ENCODE measurements at places on chromosomes 5 and 9.

DNA sequence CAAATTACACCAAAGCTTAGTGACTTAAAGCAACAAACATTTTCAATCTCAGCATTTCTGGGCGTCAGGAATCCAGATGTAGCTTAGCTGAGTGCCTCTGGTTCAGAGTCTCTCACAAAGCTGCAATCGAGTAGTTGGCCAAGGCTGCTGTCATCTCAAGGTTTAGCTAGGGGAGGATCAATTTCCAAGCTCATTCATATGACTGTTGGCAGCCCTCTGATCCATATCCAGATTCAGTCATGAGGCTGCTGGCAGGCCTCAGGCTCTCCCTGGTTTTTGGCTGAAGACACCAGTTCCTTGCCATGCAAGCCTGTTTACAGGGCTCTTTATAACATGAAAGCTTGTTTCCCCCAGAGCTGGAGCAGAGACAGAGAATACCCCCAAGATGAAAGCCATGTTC, 419.5 kb upstream of the TLE4 start:
- DNase-seq = no peak

GRCh38 chr5:149410721-149411432, 31.8 kb upstream of the IL17B start:
- no peak for DNase-seq

DNA sequence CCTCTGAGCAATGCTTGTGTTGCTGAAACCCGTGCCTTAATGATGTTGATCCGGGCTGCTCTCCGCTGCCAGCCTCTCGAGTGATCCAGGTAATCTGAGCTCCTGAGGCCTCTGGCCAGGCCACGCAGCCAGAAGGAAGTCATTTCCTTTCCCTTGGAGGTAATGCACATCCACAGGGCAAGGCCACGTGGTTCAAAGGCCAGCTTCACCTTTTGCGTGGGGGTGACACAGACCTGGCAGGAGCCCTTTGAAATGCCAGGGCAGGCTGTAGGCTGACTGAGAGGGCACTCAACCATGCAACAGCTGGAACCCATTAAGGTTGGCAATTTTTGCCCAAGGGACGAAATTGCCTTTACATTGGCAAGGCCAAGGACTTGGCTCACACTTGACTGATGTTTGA, 80.4 kb downstream of the LIX1 start:
- no peak for DNase-seq

- DNase-seq = no peak
Observed at GRCh38 chr9:110986529-110986928, 51.7 kb downstream of the LPAR1 start.

DNA sequence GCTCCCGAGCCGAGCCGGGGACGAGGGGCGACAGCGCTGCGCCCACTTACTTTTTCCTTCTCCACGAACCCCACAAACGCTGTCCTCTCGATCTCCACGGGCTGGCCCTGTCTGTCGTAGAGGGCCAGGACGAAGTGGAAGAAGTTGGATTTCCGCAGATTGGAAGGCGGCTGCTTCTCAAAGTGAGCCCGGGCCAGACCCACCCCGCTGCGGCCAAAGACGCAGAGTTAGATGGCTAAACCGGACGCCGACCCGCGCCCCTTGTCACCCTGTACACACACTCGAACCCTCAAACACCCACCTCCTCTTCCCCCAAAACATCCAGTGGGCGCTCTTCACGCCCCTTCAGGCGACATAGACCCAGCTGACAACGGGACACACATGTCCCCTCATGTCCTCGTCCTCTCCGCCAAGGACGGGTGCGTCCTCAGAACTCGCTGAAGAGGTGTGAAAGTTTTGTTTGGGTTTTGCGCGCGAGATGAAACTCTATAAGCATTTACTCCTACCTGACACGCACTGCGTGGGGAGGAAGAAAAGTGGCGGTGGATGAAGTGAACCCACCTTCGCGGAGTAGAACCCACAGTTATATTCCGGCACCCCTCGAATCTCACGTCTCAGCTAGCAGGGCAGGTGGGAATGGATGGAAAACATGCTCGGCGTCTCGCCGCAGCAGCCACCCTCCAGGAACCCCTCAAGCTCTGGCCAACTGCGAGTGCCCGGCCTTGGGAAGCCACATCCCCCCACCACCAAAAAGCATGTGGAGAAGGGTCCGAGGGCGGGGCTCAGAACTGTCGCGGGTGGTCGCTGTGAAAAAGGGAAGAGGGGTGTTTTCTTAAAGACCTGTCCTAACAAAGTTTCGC, 2.6 kb downstream of the EBF1 start:
- no peak for DNase-seq

GRCh38 chr5:73230264-73231245, 57.6 kb downstream of the TMEM174 start:
- DNase-seq = no peak

GRCh38 chr9:131145245-131145644, 19.9 kb downstream of the NUP214 start:
- DNase-seq = no peak

DNA sequence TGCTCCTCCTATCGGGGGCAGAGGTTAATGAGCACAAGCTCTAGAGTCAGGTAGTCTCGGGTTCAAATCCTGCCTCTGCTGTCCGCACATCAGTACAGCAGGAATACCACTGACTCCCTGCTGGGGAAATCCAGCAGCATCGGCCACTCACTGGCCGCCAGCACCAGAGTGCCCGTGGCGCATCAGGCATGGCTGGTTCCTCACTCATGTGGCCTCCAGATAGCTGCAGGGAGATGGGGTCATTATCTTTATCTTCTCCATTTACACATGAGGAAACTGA, 137.6 kb upstream of the COL5A1 start:
- no peak for DNase-seq

- DNase-seq = no peak
Observed at GRCh38 chr5:178496642-178497041, 93.6 kb downstream of the COL23A1 start.

GRCh38 chr5:60437308-60437707, 262.7 kb downstream of the DEPDC1B start:
- DNase-seq = no peak

- DNase-seq = no peak
Observed at GRCh38 chr9:34580358-34580757, 9.2 kb downstream of the CNTFR start.

GRCh38 chr5:174446988-174447387, 277.4 kb upstream of the MSX2 start:
- DNase-seq = no peak

DNA sequence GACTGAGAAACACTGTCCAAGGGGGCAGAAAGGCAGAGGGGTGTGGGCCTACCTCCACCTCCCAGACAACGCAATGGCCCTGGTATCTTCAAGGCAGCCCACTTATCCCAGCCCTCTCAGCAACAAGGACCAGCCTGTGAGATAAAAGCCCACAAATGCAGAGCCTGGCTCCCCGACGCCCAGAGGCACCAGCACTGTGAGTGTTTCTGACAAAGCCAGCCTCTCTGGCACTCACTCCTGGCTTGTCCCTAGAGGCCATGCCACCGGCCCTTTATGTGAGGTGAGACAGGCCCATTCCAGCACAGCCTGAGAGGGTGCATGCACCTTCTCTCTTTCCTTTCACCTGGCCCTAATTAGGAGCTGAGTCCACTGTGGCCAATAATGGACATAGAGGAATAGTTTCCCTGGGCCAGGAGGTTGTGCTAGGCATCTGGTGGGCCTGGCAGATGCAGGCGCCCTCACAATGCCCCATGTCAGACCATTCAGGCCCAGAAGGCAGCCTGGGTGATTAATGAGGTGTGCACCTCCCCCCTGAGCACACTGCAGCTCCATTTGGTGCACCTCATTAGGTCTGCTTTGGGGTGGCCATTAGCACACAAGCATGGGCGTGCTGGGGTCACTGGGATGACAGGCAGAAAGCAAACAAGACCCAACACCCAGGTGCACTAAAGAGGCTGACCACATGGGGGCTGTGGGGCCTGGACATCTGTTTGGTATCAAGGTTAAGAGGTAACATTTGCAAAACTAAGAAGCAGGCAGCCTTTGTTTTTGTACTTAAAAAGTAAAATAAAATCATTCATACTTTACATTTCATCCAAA, 176.0 kb downstream of the MED10 start:
- no peak for DNase-seq

DNA sequence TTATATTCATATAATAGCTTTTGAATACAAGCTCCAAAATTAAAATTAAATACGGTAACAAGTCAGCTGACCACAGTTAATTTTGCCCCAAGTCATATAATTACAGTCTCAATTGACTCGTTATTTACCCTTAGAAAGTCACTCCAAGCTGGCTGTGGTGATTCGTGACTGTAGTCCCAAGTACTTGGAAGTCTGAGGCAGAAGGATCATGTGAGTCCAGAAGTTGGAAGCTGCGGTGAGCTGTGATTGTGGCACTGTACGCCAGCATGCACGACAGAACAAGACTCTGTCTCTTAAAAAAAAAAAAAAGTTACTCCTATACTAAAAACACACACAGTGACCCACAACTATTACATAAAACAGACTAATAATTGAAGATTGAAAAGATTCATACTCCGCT, 31.6 kb upstream of the DTWD2 start:
- DNase-seq = no peak

DNA sequence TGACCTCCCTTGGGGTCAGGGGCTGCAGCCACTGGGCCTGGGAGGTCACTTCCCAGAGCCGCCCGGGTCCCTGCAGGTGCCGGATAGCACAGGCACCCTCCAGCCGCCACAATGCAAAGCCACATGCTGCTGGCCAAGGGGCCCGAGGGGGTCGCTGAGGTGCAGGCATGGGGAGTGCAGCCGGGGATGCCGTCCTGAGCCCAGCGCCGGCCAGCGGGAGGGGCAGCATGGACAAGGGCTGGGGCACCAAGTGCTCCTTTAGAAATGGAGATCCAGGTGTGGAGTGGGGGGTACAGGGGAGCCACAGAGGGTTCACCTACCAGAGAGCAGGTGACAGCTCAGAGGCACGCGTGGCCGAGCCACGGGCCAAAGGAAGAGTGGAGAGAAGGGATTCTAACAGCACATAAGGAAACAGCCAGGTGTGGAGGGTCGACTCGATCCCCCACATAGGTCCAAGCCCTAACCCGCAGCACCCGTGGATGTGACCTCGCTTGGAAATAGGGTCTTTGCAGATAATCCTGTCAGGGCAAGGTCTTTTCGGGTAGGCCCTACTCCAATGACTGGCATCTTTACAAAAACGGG, 24.7 kb downstream of the ZDHHC11B start:
- no peak for DNase-seq

DNA sequence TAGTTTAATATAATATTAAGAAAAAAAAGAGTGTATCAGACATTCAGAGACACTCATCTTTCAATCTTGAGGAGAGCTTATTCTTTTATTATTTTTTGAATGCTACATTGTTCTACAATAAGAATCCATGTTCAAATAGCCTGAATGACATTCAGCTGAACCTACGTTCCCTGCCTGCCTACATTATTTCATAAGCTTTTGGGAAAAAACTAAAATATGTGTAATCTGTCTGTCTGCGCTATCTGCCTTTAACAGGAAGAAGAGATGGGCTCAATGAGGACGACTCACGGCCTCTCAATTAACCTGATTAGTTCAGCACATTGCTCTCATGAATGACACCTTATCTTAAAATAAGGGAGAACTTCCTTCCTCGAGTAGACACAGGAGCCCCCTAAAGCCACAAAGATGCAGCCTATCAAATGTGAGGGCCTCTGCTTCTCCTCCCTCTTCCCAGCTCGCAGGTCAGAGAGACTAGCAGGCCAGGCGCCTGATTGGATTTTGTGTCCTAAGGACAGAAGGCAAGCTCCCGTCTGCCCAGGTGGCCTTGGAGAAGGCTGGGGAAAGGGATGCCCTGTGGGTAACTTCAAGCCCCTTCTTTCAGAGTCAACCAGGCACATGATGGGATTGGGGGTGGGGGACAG, 37.8 kb downstream of the EBF1 start:
- no peak for DNase-seq

DNA sequence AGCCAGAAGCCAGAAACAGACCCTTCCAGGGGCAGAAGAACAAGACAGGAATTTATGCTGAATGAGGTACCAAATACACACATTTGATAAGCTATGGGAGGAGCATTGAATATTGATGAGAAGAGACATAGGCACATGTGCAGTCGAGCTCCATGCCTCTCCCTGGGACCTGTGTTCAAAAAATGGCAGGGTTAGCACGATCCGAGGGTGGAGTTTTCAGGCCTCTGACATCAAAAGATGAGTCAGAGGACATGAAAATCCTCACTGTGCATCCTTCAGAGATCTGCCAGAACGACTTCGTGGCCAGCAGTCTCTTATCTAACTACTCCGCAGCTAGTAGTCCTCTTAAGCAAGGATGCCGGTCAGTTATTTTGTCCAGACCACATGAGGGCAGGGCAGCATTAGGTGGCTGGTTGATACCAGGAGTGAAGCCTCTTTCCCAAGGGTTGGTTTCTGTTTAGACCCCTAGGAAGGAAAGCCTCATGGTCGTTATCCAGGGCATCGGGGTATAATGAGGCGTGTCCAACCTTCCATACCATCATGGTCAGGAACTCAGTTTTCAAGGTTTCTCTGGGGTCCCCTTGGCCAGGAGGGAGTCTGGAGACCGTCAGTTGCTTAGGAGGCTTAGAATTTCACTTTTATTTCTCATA, 11.6 kb upstream of the CMBL start:
- no peak for DNase-seq

GRCh38 chr5:116658141-116658540, 83.5 kb upstream of the SEMA6A start:
- no peak for DNase-seq

DNA sequence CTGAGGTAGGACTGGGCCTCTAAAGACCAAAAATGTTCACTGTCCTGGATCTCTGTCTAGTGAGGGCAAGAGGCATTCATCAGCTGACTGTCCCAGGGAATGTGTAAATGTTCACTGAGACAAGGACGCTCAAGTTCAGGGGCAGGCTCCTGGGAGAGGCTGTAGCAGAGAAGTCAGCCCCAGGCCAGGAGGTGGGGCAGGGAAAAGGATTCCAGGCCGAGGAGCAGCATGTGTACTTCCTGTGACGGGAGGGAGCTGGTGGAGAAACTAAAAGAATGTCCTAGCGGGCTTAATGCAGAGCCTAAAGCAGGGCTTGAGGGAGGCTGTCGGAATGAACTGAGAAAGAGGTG, 205.8 kb downstream of the GABBR2 start:
- no peak for DNase-seq

DNA sequence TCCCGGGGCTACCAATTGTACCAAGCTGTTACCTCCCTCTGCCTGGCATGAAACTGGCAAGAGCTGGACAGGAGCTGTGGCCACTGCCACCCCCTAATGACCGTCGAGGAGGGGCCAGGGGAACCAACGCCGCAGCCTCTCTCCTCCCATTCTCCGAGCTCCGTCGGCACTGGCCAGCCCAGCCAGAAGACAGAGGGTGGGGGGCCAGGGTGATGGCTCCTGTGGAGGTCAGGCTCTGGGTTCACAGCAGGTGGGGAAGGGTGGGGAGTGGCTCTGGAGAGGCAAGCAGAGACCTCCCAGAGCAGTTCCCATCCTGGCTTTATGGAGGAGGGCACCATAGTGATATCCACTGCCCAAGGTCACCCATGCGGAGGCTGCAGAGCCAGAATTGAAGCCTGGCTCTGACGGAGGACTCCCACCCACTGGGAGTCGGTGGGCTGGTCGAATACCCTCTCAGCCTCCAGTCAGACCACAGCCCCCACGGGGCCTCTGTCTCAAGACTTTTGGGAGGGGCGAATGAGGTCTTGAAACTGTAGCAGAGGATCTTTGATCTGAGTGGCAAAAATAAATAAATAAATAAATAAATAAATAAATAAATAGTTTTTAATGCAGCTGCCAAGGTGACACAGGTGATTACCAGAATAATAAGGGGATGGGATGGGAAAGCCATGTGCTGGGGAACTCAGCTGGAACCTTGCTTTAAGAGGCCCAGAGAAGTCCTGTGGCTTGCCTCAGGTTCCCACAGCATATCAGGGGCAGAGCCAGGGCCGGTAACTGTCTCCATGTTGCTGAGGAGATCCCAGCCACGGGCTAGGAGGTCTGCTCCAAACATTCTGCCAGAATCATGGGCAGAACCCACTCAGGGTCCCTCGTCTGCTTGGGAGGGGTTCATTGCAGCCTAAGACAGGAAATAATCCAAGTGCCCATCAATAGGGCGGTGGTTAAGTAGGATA, 42.5 kb upstream of the NEURL1B start:
- no peak for DNase-seq

All from HEK293T (cell line).